Dermis microvascular lymphatic vessel endothelial cell (primary cell): ENCODE measurements at places on chromosomes 3 and 15. TPM values are rescaled to one million over a fixed set of nuclear protein-coding genes. Genes with fewer than 3 reads are reported as not detected.

The ACKR4 gene
- total RNA-seq = under 0.01 and 0.13 TPM in 2 replicates

- DNase-seq = no peak
These were observed 58.3 kb downstream of the LSM3 start for GRCh38 chr3:14236902-14237301.

DNA sequence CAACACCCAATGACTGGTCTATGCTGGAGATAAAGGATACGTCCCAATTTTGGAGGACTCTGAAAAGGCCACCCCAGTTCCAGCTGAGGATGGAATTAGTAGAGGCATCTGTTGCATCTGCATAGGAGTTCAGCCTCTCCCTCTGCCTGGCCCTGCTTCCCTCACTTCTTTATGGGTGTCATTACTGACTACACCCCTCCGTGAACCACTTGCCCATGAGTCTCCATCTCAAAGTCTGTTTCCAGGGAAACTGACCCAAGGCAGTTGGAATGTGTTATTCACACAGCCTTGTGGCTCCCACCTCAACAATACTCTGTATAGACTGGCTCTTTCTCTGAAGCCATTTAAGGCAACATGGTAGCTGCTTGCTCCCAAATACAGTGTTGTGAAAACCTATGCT is 21.4 kb upstream of the PCOLCE2 start:
- DNase-seq = no peak

- no peak for DNase-seq
These were observed 56.6 kb downstream of the CEP63 start for GRCh38 chr3:134542287-134542958.

DNA sequence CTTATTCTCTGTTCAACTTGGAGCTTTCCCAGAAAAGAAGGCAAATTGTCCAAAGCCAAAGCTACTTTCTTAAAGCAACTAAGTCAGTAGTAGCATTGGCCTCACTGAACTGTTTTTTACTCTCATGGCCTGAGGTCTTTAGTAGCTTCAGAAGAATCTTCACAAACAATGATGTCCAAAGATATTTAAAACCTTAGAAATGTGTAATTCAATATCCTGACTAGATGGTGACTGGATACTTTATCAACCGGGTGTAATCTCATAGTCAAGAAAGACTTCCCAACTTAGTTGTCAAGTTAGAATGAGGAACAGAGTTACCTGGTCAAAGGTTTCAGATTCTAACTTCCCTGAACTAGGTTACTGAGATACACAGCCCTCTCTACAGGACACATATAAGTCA is 226.3 kb upstream of the ARHGEF26 start:
- DNase-seq = no peak

- no peak for DNase-seq
These were observed 25.6 kb downstream of the CADM2 start for GRCh38 chr3:84984429-84984828.
